GM13976 (cell line): ENCODE measurements at places on chromosomes 7 and 10.

DNA sequence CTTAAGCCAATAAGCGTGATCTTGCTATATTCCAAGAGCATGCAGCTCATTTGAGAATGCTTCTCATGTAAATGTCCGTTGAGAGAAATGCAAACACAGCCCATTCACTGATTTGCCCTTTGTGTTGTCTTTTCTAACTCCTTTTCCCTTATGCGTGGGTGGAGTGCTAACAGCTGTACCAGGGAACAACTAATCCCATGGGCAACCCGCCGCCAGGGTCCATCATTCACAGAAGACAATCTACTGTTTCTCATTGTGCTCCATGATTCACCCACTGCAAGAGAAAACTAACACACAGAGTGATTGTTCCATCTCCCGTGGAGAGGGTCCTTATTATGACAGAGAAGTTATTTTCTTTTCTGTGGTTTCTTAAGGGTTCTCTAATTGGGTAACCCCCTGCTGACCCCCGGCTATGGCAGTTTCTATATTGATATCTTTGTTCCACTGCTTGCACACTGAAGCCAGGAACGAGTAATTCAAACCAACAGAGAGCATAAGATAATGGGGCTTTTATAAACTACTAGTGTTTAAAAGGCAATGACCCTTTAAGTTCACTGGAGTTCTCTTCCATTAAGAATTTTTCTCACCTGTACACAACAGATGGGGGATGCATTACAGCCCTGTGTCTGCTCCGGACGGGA lies 298.7 kb downstream of the BAMBI start:
- no peak for DNase-seq

DNA sequence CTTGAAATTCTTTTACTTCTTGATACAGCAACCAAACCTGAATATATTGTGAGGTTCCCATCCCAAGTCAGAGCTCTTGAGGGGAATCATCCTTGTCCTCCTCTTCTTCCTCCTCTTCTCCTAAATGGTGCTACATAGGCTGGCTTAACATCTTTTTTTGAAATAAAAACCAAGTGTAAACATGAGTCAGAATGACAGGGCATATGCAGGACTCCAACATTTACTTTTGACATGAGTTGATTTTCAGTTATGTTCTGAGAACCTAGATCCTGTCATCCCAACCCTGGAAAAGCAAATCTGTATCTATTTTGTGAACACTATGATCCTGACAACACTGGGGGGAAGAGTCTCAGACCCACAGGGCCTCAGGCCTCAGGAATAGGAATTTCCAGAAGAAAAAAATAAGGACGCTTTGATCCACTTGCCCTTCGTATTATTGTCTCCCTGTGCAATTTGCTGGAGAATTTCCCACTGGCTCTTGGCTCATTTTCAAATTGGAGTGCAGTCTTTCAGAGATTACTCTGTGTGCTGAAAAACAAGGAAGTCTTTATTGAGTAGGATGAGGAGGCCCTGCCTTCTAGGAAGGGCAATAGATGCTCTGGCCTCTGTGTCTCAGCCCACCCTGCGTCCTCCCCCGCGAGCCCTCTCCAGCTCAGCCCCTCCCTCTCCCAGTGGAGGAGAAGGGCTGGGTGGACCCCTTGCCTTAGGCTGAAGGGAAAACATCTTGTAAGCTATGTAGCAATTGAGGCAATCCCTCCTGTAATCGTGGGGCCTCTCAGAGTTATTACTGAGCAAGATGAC lies 121.6 kb downstream of the CREB5 start:
- no peak for DNase-seq

DNA sequence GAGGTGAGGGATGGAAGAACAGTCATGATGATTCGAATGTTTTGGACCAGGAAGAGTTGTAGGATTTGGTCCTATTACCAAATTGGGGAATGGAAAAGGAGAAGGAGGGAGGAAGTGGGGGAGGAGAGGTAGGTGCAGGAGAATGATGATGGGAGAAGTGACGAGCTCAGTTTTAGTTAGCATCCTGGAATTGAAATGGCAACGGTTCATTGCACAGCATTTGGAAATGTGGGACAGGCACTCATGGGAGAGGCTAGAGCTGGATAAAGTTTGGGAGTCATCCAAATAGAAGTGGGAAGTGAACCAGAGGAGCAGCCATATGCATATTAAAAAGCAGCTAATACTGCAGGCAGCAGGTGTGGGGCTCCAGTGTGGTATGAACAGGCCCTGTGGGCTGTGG lies 253.6 kb downstream of the SORCS3 start:
- DNase-seq = no peak

GRCh38 chr7:148893071-148893470 lies 9.0 kb upstream of the EZH2 start:
- no peak for DNase-seq

- no peak for DNase-seq
Measured at GRCh38 chr10:49552277-49552676, 13.4 kb upstream of the ERCC6 start.

- DNase-seq = no peak
Measured at GRCh38 chr7:130417213-130417612, 23.6 kb downstream of the CEP41 start.

DNA sequence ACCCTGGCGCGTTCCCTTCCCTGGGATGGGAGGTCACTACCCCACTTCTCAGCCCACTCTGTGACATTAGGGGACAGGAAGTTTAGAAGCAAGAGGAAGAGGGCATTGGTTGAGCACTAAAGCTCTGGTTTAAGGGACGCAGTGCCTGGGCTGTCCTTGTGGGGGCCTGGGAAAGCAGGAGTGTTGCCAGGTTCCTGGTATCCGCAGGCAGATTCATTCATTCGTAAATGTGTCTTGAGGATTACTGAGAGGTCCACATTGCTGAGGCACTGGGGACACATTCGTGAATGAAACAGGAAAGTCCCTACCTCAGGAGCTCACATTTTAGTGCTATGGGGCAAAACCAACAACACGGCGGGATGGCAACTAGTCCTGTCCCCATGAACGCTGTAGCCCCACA lies 69.4 kb downstream of the COL13A1 start:
- no peak for DNase-seq

DNA sequence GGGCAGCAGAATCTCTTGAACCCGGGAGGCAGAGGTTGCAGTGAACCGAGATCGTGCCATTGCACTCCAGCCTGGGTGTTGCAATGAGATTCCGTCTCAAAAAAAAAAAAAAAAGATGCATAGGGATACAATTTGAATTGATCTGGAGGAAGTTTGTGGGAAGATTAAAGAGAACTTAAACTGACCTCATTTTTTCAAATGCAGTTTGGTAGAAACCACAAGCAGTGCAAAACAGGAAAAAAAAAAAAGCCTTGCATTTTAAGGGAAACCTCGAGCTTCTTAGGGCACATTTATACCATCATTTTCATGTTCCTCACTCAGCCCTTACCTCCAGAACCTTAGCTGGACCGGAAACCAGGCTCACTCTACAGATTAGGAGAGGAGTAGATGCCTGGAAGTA lies 2.8 kb downstream of the KCTD7 start:
- no peak for DNase-seq

DNA sequence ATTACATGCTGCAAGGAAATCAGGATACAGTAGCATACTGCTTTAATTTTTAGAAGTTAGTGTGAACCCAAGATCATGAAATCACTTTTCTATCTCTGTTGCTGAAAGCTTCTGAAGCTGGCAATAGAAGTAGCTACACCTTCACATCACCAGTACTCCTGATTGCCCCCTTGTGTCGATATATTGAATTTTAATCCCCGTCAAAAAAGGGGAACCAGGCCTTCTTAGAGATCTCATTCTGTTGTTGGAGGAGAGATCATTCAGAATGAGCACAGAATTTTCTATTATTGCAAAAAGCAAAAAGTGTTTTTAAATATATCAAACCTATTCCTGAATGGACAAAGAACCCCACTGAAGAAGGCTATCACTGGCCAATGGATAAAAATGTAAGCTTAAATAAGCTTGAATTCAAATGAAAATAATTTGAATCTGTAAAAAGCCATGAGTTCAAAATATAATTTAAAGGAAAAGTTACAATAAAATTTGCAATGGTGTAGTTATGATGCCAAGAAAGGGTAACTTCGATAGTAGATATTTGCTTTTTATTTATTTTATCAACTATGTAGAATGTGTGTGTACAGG lies 39.7 kb upstream of the TEX47 start:
- peak; percentile 23 for DNase-seq

DNA sequence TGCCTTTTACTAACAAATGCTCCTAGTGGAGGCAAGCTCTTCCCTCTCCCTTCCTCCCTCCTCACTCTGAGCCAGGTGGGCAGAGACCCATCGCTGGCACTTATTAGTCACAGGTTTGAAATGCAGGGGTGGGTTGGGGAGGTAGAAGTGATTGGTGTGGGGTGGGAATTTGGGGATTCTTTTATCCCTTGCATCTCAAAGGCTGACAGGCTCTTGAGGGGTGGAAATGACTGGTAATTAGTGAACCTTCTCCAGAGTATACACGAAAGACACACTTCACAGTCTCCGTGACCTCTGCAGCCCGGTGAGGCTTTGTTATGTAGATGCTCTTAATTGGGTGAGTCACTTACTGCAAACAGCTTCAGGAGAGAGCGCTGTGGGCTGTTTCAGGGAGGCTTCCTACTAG lies 13.9 kb upstream of the LRMDA start:
- DNase-seq = no peak

DNA sequence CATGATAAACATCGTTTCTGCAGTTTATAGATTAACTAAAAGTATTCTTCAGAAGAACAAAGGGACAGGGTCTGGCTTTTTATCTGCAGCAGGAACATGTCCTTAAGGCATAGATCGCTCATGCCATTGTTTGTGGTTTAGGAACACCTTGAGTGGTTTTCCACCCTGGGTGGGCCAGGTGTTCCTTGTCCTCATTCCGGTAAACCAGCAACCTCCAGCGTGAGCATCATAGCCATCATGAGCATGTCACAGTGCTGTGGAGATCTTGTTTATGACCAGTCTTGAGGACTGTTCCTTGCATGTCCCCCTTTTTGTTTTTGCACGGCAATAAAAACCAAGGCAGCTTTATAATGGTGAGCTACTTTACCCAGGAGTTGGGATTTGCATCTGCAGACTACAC lies 33.9 kb downstream of the STOX1 start:
- no peak for DNase-seq

DNA sequence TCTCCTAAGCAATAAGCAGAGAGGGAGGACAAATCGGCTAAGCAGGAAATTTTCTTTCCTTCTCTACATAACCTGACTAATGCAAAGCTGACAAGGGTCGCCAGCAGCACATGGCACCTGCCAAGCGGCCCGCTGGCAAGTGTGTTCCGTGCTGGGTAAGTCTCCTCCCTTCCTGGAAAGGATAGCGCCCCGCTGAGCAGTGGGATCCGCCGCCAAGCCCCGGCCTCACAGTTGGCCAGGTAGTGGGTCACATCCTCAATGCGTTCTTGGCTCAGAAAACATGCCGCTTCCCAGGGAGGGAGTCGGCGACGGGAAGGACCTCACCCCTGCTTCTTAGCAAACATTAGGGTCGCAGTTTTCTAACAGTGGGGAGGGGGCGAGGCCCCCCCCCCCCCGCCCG lies 488.9 kb upstream of the NUPR2 start:
- DNase-seq = no peak

- no peak for DNase-seq
Measured at GRCh38 chr7:13290975-13291374, 603.5 kb downstream of the ARL4A start.

GRCh38 chr7:15326044-15326644 lies 235.7 kb downstream of the AGMO start:
- peak; percentile 3 for DNase-seq

GRCh38 chr10:102918817-102919245 lies 737 bp downstream of the CNNM2 start:
- DNase-seq = peak; percentile 56

DNA sequence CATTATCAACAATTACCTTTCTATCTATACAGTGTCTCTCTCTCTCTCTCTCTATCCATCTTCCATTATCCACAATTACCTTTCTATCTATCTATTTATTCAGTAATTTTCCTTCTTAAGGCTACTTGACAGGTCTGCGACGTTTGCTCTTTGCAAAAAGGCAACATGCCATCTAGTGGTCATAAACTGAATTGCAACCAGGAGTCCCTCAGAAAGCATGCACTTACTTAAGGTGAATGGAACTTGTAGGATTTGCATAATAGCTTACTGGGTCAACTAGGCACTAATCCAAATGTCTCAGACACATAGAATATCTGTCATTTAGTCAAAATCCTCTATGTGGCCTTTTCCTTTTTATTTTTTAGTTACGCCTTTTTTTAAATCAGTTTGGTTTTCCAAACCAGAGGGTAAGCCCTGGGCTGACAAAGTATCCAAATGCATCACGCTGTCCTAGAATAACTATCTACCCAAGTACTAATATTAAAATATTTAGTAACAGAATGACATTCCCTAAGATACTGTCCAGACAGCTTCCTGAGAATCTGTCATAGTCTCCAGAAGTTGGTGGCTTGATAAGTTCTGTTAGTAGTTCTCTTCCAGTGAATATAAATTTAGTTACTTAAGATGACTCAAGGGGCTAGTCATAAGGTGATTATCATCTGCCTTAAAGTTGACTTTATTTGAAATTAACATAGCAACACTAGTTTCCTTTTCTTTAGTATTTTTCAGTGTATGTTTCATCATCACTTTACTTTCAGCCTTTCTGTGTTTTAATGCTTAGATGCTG lies 208.3 kb downstream of the PPP1R3A start:
- peak; percentile 51 for DNase-seq

DNA sequence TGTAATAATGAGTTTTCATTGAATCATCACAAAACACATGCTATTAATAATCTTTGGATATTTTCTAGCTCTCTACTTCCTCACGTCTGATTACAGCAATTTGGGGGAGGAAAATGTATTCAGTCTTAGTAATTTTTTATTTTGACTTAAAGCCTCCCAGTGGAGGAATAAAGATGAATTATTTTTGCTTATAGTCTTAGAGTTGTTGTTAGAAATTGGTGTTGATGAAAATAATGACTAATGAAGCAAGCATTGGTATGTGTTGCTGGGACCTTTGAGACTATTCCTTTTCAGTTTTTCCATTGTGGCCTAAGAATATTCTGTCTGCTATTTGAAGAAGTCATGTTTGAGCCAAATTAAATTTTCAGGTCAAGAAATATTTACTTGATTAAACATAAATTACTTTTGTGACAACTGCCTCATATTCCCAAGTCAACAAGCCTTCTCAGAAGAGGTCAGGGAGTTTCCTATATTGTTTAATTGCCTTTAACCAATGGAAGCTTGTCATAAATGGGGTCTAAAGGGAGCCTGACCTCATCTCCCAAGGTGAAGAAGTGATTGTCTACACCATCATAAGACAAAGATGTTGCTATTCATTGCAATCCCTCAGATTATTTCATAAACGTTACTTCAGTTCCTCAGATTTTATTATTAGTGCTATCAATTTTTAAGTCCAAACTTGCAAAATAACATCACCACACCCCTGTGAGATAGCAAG lies 90.0 kb downstream of the ST7 start:
- no peak for DNase-seq

DNA sequence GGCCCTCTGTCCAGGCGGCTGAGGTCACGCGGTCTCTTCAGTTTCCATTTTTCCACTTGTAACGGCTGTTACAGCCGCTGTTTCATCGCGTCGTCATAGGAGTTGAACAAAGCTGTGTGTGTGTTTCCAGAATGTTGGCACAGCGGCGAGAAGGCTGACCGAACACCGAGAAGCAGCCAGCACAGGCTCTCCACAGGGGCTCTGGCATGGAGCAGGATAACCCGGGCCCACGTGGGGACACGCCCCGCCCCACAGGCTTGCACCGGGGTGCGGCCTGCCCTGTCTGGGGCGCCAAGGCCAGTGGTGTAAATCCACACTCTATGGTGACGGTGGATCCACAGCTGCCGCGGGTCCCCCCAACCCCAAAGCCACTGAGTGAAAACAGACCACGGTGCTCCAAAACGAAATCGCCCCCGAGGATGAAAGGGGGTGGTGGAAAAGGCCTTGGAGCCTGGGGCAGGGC lies 448.2 kb downstream of the DNAJB6 start:
- no peak for DNase-seq
